ENCODE measurements at places on chromosomes 12 and 14.

GRCh38 chr12:131628766-131629448 lies 82.0 kb upstream of the SFSWAP start:
- DNase-seq = no peak

- DNase-seq = peak; percentile 36
These were observed 99.1 kb downstream of the SYT1 start for GRCh38 chr12:78963439-78964227.

DNA sequence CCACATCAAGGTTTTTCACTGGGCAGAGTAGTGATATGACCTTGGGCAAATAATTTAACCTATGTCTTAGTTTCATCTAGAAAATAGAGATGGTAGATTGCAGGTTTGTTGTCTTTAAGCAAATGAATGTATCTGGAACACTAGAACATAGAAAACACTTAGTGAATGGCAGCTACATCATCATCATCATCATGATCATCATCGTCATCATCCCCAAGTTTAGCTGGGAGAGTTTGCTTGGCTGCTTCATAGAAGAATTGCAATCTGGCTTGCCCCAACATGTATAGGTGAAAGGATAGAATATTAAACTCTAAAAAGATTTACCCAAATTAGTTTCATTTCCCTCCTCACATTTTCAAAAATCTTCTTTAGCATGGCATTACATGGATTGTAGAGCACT lies 91.3 kb upstream of the TMEM260 start:
- no peak for DNase-seq

- no peak for DNase-seq
These were observed 31.5 kb downstream of the E2F7 start for GRCh38 chr12:77033658-77034536.

- DNase-seq = no peak
These were observed 156.3 kb upstream of the TMTC2 start for GRCh38 chr12:82530394-82530793.

Measured in EH (cell line).